T-helper 1 cell (primary cell): ENCODE measurements at places on chromosomes 1 and 21.

GRCh38 chr1:238345837-238346236 is 455.1 kb upstream of the ZP4 start:
- no peak for DNase-seq

DNA sequence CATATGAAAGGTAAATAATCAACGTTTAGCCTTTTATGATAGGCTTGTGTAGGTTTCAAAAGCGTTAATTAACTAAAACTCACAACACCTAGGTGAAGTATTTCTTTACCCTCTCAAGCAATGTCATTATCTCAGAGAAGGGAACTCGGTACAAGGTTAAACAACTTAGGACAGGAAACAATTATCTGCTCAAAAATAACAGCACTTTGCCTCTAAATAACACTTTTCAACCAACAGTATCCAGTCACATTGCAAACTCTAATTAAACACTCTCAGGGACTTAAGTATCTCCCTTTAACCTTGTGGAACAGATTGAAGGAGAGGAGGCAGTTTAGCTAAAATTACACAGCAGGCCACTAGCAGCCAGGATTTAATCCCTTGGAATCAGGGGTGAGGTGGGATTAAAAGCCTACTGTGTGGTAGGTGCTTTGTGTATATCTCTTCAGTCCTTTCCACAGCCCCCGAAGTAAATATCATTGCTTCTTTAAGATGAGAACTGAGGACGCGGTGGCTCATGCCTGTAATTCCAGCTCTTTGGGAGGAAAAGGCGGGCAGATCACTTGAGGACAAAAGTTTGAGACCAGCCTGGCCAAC is 5.2 kb upstream of the AKNAD1 start:
- DNase-seq: no peak

GRCh38 chr1:15848143-15848928 is 829 bp downstream of the SPEN start:
- DNase-seq: peak; percentile 38

DNA sequence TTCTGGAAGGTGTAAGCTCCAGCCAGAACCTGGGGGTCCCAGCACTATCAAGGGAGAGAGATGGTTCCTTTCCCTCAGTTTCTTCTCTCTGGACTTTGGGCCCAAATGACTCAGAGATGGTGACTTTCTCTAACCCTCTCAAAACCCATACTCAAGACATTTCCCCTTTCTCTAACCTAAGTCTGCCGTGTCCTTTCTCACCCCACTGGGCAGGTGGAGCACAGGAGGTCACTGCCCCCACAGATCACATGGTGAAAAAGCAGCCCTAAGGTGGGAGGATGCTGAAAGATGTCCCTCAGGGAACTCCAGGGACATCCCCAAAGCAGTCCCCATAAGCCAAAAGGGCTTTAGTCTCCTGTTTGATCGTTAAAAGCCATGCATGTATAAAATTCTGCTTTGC is 173.7 kb downstream of the HIVEP3 start:
- no peak for DNase-seq

- no peak for DNase-seq
Measured at GRCh38 chr1:40711465-40712404, 20.2 kb downstream of the NFYC start.

GRCh38 chr1:225155555-225155954 is 226.1 kb downstream of the DNAH14 start:
- DNase-seq: no peak

DNA sequence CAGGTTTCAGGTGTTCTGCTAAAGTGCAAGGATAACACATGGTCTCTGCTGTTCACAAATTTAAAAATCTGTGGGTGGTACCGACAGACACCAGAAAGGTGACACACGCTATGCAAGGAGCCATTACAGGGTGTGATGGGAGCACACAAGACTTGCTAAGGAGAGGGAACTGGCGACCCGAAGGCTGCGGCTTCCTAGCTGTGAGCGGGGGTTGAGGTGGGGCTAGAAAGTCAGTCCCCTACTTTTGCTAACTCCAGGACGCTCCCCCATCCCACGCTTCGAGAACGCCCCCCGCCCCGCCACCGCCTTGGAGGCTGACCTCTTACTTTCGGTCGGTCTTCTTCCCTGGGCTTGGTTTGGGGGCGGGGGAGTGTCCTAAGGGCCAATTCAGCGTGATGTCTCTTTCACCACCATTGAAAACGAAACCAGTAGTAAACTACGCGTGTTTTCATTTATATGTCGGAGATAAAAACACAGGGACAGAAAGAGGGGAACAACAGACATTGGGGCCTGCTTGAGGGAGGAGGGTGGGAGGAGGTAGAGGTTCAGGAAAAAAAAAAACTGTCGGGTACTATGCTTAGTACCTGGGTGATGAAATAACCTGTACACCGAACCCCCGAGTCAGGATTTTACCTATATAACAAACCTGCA is 1.1 kb downstream of the CKS1B start:
- peak; percentile 58 for DNase-seq

DNA sequence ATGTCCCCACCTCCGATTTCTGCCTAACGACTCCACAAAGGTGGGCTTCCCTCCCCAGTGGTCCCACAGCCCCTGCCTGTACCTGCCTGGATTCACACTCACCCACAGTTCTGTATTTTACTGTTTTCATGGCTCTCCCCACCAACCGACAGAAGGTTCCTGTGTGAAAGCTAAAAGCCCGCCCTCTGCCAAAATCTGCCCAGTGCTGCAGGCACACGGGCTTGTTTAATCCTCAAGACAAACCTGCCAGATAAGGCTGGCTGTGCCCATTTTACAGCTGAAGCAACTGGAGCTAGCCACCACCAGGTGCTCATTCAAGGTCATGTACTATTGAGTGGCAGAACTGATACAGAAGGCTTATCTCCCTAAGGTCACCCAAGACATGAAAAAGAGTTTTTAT is 114.5 kb downstream of the HIVEP3 start:
- peak; percentile 70 for DNase-seq

GRCh38 chr1:54984131-54984842 is 3.9 kb downstream of the TMEM61 start:
- DNase-seq: no peak

DNA sequence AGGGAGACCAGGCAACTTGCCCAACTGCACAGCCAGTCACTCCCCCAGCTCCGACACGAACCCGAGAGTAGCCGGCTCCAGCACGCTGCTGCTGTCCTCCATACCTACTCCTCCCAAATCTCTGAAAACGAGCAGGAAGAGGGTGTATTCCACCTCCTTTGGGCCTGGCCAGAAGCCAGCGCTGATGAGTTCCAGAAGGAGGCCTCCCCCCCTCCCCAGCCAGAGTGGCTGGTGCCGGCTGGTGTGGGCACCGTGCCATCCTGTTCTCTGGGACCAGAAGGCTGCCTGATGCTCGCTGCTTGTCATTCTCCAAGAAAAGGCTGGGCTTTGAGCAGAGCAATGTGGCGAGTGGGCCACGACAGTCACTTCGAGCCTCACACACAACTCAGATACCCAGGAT is 22.2 kb downstream of the KCNN3 start:
- no peak for DNase-seq

GRCh38 chr1:86507935-86508582 is 38.8 kb upstream of the CLCA4 start:
- peak; percentile 3 for DNase-seq

GRCh38 chr1:64482128-64482527 is 12.2 kb downstream of the CACHD1 start:
- DNase-seq: no peak

DNA sequence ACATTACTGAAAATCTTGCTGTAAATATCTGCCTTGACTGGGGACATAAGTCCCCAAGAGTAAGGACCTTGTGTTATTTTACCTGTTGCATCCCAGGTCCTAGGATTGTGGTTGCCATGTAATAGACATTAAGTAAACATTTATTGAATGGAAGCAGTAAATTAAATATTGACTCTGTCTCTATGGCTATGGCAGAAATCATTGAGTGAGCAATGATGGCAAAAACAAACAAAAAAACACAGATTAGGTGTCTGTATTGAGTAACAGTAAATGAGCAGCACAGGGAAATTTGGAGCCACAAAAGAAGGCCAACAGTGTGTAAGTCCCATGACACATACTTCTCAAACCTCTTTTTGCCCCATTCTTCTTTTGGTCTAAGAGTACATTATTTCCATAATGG is 240.4 kb downstream of the NFIA start:
- no peak for DNase-seq
